ENCODE measurements at places on chromosomes 6 and 20.

DNA sequence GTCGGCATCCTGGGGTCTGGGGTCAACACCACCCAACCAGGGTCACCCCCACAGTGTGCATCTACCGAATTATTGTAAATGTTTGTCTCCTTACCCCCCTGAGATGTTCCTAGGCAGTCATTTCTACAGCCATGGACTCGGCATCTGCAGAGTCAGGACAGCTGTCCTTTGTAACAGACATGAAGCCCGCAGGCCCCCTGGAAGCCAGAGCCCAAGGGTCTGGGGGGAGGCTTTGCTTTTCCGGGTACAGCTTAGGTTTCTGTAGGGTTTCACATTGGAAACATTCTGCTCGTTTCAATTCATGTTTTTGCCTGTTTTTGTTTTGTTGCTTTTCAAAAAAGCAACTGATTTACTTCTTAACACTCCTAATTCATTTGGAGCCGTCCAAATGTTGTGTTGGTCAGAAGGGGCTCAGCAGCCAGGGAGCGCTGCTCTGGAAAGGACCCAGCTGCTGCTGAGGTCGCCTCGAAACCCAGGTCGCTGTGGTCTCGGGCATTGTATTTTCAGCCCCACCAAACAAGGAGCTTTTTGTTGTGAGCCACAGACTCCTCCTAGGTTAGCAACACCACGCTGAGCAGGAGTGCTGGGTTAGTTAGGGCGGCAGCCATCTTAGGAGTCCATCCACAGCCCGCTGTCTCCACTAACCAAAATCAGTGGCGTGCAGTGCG is 160.4 kb downstream of the TMEM242 start:
- DNase-seq, result no peak

DNA sequence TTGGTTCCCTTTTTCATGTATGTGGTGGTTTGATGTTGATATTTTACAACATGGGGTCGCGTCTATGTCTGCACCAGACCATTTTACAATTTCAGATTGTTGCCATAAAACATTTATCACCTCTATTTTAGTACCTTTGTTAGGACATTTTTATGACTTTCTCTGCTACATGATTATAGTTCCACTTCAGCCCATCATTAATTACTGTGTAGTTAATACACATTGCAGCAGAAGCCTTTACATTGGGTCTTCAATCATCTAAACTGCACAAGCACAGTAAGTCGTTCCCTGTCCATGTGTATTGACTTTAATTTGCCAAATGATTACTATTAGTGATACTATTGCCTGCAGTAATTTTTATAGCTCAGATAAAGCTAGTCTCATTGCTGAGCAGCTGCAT is 15.7 kb upstream of the TMEM217 start:
- no peak for DNase-seq

GRCh38 chr6:154919806-154920205 is 75.3 kb upstream of the TIAM2 start:
- no peak for DNase-seq

DNA sequence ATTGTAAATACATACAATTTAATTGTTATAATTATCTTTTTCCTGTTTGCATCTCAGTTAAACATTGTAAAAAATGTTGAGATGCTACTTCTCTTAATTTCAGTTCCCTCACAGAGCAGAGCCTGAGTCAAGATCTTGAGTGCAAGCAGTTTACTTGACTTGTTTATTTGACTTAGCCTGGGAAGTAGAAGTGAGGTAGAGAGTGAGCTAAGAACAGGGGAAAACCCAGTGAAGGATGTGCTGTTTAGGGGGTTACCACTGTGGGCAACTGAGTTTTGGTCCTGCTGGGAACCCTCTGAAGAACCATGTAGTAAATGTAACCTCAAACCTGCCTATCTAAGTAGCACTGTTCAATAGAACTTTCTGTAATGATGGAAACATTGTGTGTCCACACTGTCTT is 495.2 kb upstream of the FLRT3 start:
- DNase-seq, result no peak

- DNase-seq, result no peak
Measured at GRCh38 chr6:159973406-159973805, 4.5 kb downstream of the IGF2R start.

GRCh38 chr6:25032934-25033333 is 97.2 kb upstream of the RIPOR2 start:
- DNase-seq, result no peak

GRCh38 chr6:15906420-15907016 is 222.4 kb upstream of the MYLIP start:
- DNase-seq, result no peak

DNA sequence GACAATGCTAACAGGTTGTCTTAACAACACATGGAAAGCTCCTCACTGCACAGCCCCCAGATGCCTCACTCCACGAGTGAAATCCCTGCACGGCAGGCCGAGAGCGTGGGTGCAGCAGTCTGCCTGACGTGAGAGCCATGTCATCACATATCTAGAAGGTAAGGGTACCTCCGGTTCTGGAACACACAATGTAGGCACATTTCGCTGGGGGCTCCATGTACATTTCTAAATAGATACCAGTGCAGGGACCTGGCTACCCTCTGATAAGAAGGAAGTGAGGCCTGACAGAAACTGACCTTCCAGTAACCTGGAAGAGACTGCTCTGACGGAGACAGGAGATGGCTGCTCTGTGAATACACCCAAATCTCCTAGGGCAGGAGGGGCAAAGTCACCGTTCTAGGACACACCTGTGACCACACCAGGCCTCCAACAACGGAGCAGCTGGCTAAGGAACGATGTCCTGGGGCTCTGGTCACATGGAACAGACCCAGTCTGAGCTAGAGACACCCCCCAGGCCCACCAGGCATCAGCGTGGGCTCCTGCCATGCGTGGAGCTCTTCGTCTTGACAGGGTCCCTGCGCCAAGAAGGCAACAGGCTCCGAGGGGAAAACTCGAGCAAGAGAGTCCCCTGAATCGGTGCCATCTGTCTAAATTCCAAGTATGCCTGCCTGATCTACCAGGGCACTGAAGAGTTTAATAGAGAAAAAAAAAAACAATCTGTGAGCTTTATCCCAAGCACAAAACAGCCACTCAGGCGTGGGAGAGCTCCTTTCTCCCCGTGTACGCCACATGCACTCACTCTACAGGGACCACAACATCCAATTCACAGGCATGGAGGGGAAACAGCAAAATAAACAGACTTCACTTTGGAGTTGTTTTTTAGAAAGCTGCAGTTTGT is 27.5 kb downstream of the RNASET2 start:
- DNase-seq, result no peak

- DNase-seq, result peak; percentile 52
Measured at GRCh38 chr20:53413186-53413631, 180.4 kb downstream of the ZNF217 start.

- DNase-seq, result no peak
Measured at GRCh38 chr6:103629613-103630012, 1230.1 kb downstream of the HACE1 start.

DNA sequence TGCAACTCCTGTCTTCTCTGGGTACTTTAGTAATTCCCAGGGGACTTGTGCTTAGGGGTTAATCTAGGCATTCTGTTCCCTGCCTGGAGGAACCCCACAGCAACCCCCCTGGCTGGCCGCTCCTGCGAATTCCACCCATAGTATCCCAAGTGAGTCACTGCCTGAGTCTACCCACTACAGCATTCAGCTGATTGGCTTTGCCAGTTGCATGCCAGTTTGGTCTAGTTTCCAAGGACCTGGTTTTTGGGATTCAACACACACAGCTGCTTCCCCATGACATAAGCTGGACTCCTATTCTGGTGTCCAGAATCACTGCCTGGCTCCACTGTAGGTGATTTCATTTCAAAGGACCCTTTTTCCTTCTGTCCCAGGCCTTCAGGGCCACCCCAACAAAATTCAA is 40.3 kb downstream of the PLCG1 start:
- no peak for DNase-seq

DNA sequence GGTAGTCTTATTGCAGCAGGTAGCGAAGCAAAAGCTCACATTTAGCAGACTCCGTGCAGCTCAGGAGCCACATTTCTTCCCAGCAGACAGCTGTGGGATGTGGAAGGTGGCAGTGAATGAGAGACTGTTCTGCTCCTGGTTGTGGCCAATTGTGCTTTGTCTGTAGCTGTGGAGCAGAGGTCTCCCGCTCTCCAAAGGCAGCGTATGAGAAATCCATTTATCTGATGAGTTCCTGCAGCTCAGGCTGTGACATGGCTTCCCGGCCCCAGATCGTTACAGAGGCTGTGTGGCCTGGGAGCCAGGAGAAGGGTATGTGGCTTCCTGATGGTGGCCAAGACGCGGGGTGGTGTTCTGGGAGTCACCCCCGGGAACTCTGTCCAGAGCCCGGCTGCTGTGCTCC is 64.5 kb upstream of the KIF16B start:
- no peak for DNase-seq

DNA sequence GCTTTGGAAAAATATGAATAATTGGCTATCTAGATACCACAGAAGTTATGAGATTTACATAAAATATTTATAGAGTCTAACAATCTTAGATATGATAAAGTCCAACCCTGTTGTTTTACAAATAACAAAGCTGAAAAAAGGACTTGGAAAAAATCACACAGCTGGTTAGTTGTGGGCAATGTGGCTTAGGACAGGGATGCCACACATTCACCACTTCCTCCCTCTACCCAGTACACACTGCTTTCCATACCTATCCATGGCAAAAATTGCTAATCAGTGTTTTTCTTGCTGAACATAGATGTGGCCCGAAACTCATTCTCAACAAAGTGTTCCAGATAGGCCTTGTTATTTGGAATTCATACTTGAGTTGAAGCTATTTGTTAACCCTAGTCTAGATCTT is 147.3 kb upstream of the BMP5 start:
- DNase-seq, result no peak

DNA sequence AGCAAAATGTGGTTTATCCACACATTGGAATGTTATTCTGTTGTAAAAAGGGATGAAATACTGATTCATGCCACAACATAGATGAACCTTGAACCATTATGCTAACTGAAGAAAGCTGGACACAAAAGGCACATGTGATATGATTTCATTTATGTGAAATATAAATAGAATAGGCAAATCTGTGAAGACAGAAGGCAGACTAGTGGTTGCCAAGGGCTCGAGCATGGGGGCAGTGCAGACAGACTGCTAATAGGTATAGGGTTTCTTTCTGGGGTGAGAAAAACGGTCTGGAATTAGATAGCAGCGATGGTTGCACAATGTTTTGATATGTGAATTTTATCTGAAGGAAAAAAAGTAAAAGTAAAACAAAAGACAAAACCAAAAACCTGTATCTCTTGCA is 54.6 kb upstream of the FNDC1 start:
- no peak for DNase-seq

DNA sequence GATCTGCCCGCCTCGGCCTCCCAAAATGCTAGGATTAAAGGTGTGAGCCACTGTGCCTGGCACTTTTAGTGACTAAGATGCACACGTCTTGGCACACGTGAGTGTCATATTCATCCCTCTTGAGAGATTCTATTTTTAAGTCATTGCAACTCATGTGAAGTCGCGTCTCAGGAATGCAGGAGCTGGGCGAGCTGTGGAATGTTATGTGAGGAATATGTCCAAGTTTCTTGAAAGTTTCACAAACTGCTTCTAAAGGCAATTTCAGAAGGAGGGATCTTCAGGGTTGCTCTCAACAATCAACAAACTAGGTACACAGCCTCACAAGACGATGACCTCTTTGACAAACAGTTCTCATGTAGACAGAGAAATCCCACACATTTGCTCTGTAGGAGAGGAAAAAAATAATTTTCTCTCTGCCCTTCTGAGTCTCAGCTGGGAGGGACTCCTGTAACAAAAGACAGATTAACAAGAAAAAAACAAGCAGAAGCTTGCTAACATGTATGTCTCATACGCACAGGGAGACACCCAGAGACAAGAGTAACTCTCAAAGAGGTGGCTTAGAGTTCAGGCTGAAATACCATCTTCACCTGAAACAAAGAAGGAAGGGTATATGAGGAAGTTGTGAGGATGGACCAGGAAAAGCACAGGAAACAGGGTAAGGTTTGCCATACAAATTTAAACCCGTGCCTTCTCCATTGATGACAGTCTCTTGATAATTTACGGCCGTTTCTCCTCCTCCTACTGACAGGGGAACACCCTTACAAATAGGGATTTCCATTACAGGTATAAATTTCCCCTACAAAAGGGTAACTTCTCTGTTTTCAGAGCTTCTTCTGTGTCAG is 45.3 kb upstream of the FAM50B start:
- no peak for DNase-seq

DNA sequence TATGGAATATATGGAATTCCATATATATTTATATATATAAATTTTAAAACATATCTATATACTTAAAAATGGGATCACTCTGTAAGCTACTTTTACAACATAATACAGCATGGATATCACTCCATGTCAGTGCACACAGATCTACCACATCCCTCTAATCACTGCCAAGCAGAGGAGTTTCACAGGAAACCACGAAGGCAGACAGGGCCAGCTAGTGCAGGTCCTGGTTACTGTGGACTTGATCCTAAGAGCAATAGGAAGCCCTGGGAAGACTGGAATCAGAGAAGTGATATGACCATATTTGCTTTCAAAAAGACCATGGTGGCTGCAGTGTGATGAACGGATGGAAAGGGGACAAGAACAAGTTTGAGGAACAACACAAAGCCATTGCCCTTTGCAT is 40.0 kb upstream of the NRN1 start:
- DNase-seq, result no peak

- DNase-seq, result no peak
Measured at GRCh38 chr6:146191166-146191565, 162.3 kb downstream of the GRM1 start.

DNA sequence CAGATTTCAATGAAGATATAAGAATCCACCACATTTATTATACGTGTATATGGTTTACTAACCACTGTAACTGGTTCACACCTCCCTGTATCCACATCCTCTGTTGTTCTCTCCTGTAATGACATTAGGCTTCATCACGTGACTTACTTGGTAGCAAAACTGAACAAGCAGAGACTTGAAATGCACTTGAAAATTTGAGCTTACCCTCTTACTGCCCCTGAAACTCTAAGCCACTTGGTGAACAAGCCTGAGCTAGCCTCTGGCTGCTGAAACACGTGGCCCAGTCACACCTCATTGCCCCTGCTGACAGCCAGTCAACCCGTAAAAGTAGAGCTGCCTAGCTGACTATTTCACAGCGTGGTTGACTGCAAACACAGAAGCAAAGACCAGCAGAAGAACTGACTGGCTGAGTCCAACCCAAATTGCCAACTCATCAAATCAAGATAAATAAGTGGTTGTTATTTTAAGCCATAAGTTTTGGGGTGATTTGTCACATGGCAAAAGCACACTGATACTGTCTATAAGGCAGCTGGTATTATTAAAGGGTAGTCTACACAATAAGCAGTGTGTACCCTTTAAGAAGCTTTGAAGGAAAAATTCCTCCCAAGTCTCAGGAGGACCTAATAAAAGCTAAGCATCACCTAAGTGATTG is 109.0 kb downstream of the RALGAPA2 start:
- no peak for DNase-seq

- no peak for DNase-seq
Measured at GRCh38 chr6:87357479-87358196, 13.0 kb downstream of the C6orf163 start.

DNA sequence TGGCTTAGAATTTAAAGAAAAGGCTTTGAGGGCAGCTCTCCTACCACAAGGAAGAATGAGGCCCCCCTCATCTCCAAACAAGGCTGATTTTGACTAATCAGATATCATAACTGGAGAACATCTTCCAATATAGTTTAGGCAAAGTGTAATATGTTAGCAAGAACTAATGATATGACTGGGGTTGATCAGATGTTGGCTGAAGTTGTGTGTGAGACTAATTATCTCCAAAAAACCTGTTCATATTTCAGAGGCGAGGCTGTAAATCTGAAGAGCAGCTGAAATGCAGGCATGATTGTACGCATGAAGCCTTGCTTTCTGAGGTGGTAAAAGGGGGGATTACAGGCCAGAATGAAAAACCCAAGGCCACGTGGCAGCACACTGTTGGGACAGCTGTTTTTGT is 16.0 kb upstream of the ZNF831 start:
- no peak for DNase-seq

GRCh38 chr6:163408352-163408991 is 6.0 kb upstream of the QKI start:
- no peak for DNase-seq
